Vagina (tissue), 2 donors: ENCODE measurements at places on chromosomes 5 and 9.

- H3K4me3 ChIP-seq = no peak overlapping the region
- H3K27me3 ChIP-seq = no peaks in the 10 kb centered on the region
- H3K27ac ChIP-seq = no peak overlapping the region
- no peak for DNase-seq
Measured at GRCh38 chr9:106032978-106033377, 338.6 kb downstream of the TMEM38B start.

DNA sequence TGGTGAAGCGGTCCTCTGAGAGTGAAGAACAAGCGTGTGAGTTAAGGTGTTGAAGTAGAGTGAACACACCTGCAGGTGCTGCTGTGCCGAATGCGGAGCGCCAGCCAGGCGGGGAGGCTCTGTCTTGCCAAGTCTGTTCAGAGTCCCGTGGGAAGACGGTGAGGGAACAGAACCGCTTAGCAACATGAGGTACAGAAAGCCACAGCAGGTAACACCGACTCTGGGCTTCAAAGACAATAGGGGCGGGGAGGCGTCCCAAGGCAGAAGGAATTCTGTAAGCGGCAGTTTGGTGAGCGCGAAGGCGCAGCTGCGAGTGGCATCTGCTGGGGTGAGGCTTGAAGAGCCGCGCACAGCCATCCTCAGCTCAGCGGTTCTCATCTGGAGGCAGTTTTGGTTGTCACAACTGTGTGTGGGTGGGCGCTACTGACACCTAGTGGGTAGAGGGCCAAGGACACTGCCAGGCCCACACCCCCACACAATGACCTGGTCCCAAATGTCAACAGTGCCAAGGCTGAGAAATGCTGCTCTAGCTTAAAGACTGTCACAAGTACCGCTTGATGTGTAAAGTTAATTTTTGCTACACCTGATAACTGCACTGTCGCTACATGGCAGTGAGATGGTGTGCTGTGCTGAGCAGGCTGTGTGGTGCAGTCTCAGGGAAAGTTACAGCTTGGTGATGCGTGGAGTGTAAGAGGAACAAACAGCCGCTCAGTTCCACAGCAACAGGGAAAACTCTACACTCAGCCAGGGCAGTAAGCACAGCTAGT lies 67.4 kb upstream of the TBC1D9B start:
- no peaks in the 10 kb centered on the region for H3K27me3 ChIP-seq
- no peak overlapping the region for H3K4me3 ChIP-seq
- no peak for DNase-seq

DNA sequence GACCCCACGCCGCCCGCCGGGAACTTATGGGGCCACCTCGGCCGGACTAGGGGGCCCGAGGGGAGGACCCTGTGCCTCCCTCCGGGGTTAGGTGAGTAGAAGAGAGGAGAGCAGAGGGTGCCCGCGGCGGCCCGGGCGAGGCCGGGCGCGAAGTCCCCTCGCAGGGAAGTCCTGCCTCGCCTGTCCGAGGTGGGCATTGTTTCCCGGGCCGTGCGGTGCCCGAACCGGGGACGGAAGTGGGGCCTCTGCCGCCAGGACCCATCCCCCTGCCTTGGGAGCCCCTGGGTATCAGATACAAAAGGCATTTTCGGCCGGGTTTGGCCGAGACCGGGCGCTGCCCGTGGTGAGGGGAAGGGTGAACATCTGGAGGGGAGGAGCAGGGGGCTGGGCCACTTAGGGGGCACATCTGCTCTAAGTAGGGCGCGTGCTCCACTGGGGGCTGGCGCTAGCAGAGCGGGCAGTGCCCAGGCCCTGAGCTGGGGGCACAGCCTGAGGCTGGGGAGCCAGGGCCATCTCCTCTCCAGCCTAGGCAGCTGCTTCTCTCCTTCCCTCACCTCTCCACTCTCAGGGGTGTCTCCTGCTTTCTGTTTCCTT lies 48.2 kb downstream of the DAB2IP start:
- no peak for DNase-seq
- peaks cover 57% of the 10 kb centered on the region for H3K4me1 ChIP-seq
- peak overlapping the region; percentile 86 for H3K4me3 ChIP-seq
- no peaks in the 10 kb centered on the region for H3K27me3 ChIP-seq
- H3K27ac ChIP-seq = peak overlapping the region; percentile 79

GRCh38 chr5:45696206-45696836 lies at the start of gene HCN1:
TSS of gene HCN1 (minus strand) at chr5:45696380.
- no peaks in the 10 kb centered on the region for H3K27me3 ChIP-seq
- no peaks in the 10 kb centered on the region for H3K36me3 ChIP-seq
- DNase-seq = no peak
- peaks cover 11% of the 10 kb centered on the region for H3K4me1 ChIP-seq
- no peak within 1 kb of the TSS for H3K27ac ChIP-seq
- H3K4me3 ChIP-seq = peak within 1 kb of the TSS; percentile 40

DNA sequence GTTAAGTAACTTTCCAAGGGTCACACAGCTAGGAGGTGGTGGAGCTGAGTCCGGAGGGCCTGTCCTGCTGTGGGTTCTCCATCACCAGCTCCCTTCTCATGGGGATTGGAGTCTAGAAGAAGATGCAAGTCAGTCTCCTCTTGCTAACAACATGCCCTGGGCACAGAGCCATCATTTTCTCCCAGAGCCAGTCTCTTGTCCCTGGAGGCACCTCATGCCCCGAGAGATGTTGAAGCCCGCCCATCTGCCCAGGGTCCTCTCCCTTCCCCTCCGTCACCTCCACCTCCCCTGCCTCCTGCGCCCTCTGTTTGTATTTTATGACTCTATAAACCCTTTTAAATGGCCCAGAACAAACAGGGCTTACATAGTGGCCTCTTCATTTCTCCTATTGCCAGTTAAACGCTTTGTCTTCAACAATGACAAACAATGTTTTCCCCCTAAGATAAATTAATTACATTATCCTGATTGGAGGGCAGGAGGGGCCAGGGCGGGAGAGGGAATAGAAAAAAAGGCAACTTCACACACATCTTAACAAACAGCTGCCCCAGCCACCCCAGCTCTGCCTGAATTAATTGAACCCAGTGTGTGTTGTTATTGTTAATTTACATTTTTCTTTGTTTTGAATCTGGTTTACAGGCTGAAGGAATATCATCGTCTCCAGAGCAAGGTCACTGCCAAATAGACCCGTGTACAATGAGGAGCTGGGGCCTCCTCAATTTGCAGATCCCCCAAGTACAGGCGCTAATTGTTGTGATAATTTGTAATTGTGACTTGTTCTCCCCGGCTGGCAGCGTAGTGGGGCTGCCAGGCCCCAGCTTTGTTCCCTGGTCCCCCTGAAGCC lies 55.8 kb downstream of the ASS1 start:
- no peak for DNase-seq
- H3K27me3 ChIP-seq = no peaks in the 10 kb centered on the region
- H3K36me3 ChIP-seq = no peaks in the 10 kb centered on the region
- H3K27ac ChIP-seq = no peak overlapping the region
- no peaks in the 10 kb centered on the region for H3K4me1 ChIP-seq

DNA sequence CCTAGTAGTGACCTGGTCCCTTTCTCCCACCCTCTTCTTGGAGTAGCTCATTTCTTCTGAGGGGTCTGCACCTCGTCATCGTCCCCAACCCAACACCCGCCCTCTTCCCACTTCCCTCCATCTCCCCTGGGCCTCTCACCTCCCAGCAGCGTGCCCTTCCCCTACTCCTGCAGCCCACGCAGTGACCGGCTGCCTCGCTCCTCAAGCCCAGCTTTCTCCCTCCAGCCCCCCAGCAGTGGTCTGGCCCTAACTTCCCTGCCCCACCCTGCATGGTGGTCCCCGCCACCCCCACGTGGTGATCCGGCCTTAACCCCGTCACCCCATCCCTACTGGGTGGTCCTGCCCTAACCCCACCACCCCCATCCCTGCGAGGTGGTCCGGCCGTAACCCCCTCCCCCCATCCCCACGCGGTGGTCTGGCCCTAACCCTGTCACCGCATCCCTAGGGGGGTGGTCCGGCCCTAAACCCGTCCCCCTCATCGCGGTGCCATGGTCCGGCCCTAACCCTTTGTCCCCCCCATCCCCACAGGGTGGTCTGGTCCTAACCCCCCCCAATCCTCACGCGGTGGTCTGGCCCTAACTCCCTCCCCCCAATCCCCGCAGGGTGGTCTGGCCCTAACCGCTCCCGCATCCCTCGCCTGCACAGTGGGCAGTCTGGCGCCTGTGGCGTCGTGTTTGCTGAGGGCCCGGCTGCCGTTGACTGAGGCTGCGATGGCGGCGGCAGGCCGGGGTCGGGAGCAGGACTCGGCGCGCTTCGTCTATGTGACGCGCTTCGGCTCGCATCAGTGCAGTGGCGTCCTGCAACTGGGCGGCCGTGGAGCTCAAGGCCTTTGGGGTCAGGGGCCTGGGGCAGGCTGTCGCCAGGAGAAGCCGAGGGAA lies at the start of gene C5orf47:
C5orf47 (plus strand) TSS at position 617 of the 878 bp plus-strand sequence; CDS start at position 711, 94 bp downstream.
- no peaks in the 10 kb centered on the region for H3K4me1 ChIP-seq
- no peak within 1 kb of the TSS for H3K27ac ChIP-seq
- H3K27me3 ChIP-seq = no peaks in the 10 kb centered on the region

DNA sequence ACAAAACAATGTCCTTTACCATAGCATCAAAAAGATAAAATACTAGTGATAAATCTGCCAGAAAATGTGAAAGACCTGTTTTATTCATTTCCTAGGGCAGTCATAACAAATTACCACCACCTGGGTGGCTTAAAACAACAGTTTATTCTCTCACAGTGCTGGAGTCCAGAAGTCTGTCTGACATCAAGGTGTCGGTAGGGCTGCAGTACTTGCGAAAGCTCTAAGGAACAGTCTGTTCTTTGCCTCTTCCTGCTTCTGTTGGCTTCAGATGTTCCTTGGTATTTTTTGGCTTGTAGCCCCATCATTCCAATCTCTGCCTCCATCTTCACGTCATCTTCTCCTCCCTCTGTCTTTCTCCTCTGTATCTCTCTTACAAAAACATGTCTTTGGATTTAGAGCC lies 51.0 kb downstream of the PTPDC1 start:
- H3K36me3 ChIP-seq = no peaks in the 10 kb centered on the region
- H3K4me1 ChIP-seq = peaks cover 34% of the 10 kb centered on the region
- peak overlapping the region; percentile 27 for H3K27ac ChIP-seq
- H3K27me3 ChIP-seq = no peaks in the 10 kb centered on the region
- DNase-seq = no peak

DNA sequence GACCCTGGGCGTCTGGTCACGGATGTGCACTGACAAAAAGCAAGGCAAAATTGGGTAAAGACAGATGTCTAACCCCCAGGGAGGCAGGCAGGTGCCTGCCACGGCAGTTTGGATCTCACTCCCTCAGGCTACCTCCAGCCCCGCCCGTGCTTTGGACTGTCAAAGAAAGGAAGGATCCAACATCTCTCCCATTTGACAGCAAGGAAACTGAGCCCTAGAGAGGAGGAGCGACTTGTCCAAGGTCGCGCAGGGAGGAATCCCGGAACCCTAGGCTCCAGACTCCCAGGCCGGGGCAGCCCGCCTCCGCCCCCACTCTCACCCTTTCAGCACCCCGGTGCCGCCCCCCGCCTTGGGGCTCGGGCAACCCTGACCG lies 376 bp downstream of the GOLGA1 start:
- H3K4me3 ChIP-seq = peak overlapping the region; percentile 56
- peaks cover 17% of the 10 kb centered on the region for H3K4me1 ChIP-seq
- H3K27ac ChIP-seq = peak overlapping the region; percentile 90
- H3K36me3 ChIP-seq = no peaks in the 10 kb centered on the region

DNA sequence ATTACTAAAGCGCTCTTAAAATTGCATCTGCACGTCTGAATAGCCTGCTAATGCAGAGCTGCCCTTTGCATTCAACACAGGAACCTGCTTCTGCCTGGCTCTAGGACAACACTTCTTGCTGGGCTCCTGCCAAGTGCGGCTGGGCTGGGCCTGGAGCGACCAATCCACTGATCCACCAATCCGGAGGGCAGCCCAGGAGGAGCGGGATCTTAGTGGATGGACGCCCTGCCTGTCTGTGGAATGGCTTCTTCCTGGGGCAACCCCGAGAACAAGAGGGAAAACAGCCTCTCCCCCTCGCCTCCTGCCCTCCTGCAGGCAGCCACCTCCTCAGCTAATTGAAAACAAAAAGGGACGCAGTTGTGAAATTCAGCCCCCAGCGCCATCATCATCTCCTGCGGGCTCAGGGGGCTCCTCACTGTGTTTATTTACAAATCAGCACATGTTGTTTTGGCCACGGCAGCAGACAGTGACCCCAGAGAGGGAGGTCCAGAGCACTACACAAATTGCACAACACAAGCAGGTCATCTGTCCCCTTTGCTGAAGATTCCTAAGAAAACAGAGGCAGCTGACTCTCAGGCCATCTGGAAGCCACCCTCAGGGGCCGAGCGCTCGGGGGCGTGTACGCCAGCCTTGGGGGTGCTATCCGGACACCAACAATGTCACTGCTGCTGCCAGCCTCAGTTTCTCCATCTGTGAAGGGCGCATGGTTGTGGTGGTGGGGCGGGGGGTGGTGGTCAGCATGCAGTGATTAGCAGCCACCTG lies 57.3 kb downstream of the GADD45G start:
- no peak for DNase-seq
- H3K36me3 ChIP-seq = no peaks in the 10 kb centered on the region
- H3K4me1 ChIP-seq = peaks cover 77% of the 10 kb centered on the region
- H3K27me3 ChIP-seq = no peaks in the 10 kb centered on the region

DNA sequence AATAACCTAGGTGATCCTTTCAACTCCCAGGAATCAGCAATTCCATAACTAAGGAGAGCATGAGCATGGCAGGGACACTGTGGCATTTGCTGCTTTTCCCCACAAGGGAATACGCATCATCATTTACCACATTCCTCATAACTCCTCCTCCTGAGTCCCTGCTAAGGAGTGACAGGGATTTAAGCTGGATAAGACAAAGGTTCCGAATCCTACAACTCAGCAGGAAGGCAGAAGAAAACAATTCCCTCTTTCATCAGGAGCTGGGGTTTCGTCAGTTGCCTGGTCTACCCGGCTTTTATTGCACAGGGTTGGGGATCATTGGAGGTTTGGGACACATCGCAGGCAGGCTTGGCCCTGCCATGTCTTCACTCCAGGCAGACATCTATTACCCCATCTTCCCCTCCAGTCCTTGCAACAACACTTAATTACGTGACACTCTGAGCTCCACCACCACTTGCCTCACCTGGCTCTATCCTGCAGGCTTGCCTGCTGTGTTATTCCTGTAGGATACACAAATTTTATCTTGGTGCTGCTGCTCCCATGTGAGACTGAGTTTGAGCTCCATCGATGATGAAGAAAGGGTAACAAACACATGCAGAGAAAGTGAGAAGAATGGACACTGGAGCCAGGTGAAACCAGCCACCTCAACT lies 563.0 kb upstream of the KLF4 start:
- no peak overlapping the region for H3K27ac ChIP-seq
- no peak overlapping the region for H3K4me3 ChIP-seq

GRCh38 chr9:12464910-12465512 lies 228.2 kb upstream of the TYRP1 start:
- no peaks in the 10 kb centered on the region for H3K4me1 ChIP-seq
- no peak for DNase-seq
- no peak overlapping the region for H3K4me3 ChIP-seq
- no peaks in the 10 kb centered on the region for H3K36me3 ChIP-seq

- H3K36me3 ChIP-seq = no peaks in the 10 kb centered on the region
- no peaks in the 10 kb centered on the region for H3K27me3 ChIP-seq
- H3K4me3 ChIP-seq = no peak overlapping the region
- no peak overlapping the region for H3K27ac ChIP-seq
Measured at GRCh38 chr5:90294604-90295003, 115.0 kb downstream of the CETN3 start.

DNA sequence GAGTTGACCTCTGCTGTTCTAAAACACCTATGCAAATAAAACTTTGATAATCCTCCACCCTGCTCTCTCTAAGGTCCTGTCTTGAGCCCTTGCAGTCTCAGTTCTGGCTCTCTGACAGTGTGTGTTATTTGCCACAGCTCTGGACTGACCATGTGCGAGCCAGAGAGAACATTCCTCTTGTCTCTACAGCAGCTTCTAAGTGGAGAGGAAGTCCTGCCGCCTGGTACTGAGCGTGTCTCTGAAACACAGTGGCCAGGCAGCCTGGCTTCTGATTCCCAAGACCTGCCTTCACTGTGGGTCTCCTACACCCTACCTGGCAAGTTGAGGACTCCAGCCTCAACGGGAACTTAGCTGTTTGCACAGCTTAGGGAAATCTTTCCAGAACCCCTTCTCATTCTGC lies 61.6 kb downstream of the ENTREP1 start:
- no peaks in the 10 kb centered on the region for H3K27me3 ChIP-seq
- H3K4me3 ChIP-seq = no peak overlapping the region
- no peaks in the 10 kb centered on the region for H3K4me1 ChIP-seq
- H3K36me3 ChIP-seq = no peaks in the 10 kb centered on the region
- H3K27ac ChIP-seq = no peak overlapping the region
